ENCODE measurements at places on chromosomes 1 and 21.
A peak's percentile ranks its signal among the peaks of the same experiment; 100 is the strongest.

- no peak for DNase-seq
Measured at GRCh38 chr1:26335774-26336476, 18.0 kb downstream of the CRYBG2 start.

GRCh38 chr1:214566158-214567104 lies 15.0 kb upstream of the PTPN14 start:
- no peak for DNase-seq

DNA sequence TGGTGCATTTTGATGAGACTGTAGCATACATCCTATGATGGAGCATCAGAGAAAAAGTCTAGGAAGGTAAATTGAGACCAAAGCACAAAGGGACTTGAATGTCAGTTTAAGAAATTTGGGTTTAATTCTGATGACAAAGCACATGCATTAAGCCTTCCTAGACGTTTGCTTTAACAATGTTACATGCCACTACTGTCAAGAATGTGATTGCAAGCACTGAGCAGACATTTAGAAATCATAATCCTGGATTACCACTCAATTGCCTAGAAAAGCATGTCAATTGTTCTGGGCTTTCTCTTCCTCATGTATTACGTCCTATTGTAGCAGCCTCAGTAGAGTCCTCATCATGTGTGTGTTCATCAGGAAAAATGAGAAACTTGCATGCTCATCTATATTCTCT lies 117.1 kb downstream of the ZNF281 start:
- DNase-seq = no peak

DNA sequence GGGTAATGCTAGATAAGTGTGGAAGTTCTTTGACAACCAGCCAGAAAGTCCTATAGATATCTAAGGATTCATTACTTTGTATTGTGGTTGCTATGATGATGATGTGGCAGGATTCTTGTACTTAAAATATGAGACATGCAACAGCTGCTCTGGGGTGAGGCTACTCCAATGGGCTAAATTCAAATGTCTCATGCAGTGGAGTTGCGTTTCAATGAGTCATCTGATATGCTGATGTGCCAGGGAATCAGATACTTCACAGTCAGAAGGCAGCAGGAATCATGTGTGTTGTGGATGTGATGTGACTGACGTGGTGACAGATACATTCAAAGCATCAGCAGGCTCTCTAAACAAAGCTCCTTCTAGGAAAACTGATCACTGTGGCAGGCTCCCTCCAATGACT lies 66.5 kb downstream of the TSEN15 start:
- no peak for DNase-seq

DNA sequence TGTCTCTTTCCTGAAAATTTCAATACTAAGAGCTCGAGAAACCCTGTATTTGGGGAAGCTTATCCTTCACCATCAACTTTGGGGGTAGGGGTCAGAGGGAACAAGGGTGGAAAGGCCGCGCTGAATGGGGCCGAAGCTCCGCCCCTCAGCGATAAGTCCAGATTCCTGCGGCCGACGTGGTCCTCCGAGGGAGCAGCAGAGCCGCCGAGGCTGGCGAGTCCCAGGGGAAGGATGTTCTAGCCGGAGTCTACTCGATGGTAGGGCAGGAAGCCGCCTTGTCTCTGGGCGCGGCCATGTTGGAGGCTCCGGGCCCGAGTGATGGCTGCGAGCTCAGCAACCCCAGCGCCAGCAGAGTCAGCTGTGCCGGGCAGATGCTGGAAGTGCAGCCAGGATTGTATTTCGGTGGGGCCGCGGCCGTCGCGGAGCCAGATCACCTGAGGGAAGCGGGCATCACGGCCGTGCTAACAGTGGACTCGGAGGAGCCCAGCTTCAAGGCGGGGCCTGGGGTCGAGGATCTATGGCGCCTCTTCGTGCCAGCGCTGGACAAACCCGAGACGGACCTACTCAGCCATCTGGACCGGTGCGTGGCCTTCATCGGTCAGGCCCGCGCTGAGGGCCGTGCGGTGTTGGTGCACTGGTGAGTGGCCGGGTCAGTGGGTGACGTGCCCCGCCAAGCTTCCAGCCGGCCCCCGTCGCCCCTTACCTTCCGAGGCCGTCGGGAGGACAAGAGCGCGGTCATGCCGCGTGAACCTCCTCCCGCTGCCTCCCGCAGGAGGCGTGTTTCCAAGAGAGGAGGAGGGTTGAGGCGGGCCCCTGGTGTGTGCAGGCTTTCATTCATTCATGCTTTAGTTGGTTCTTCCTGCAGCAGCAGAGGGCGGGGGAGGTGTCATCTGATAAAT lies at the start of gene DUSP12:
DUSP12 (plus strand) TSS at position 278 of the 899 bp plus-strand sequence; CDS start at position 294, 16 bp downstream.
- DNase-seq = peak; percentile 80

GRCh38 chr1:154741327-154741726 lies 128.8 kb downstream of the KCNN3 start:
- no peak for DNase-seq

- DNase-seq = no peak
Measured at GRCh38 chr1:223737342-223737741, 25.0 kb downstream of the CAPN2 start.

DNA sequence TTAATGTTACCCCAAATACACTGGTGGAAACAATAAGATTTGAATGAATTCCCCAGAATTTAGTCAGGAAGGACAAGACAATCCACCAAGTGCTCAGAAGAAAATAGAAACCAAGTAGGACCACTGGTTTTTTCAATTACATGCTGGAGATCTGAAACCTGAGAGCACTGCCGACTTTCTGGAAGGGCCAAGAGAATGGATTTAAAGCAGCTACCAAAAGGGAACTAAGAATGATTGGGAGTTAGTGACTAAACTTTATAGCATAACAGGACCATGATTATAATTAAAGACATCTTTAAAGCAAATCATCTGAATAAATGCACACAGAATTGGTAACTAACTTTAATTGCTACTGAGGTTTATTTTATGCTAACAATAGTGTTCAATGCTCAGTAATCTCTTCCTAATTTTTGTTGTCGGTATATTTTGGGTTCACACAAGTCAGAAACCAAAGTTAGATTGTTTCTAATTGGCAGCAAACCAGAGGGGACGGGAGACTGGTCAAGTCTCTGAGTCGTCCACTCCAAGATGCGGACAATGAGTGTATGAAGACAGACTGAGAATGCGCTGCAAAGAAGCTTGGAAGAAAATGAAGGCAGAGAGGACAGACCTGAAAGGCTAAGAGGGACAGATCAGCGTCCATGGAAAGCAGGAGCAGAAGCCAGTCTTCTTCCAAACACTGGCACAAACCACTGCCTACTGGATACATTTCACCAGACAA lies 2.3 kb upstream of the RGS13 start:
- no peak for DNase-seq

DNA sequence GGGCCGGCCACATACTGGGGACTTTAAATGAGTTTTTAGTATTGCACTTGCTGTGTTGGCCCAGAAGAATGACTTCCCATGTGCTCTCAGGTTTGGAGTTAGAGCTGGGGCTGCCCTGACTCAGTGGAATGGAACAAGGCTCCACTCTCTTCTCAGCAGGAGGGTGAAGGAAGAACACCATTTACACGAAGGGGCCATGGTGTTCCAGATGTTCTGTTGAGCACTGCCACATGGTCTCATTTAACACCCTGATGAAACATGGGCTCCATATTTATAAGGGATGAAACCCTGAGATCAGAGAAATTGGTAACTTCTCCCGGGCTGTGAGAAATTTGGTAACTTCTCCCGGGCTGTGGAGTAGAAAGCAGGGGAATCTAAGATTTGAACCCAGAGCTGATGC lies 5.8 kb downstream of the PYCR2 start:
- DNase-seq = no peak

DNA sequence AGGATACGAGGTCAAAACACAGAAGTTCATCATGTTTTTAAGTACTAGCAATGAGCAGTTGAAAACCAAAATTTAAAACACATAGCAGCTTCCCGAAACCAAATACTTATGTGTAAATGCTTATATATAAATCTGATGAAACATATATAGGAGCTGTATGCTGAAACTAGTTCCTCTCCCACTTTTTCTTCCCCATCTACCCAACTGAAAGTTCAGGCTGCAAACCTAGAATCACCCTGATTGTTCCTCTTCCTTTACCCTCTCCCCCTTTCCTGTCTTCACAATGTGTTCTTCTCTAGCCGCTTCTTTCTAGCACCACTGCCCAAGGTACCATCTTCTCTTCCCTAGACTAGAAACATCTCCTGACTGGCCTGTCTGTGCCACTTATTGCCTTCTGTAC lies 90.6 kb downstream of the ST3GAL3 start:
- no peak for DNase-seq

DNA sequence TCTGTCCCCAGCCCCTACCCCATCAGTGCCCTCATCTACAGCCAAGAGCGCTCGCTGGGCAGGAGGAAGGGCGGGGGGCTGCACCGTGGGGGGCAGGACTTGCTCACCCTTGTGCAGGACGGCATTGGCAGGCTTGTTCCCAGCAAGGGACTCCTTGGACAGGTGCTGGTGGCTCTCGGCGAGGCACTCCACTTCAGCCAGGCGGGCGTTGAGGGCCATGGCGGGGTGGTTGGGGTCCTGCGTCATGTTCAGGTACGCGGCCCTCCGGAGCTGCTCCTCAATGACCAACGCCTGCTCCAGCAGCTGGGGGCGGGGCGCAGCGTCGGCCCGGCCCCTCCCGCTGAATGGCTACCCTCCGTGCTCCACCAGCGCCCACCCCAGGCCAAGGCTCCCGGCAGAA lies 64.0 kb downstream of the KCNAB2 start:
- no peak for DNase-seq

- no peak for DNase-seq
Measured at GRCh38 chr21:33781121-33781520, 134.5 kb downstream of the ATP5PO start.

DNA sequence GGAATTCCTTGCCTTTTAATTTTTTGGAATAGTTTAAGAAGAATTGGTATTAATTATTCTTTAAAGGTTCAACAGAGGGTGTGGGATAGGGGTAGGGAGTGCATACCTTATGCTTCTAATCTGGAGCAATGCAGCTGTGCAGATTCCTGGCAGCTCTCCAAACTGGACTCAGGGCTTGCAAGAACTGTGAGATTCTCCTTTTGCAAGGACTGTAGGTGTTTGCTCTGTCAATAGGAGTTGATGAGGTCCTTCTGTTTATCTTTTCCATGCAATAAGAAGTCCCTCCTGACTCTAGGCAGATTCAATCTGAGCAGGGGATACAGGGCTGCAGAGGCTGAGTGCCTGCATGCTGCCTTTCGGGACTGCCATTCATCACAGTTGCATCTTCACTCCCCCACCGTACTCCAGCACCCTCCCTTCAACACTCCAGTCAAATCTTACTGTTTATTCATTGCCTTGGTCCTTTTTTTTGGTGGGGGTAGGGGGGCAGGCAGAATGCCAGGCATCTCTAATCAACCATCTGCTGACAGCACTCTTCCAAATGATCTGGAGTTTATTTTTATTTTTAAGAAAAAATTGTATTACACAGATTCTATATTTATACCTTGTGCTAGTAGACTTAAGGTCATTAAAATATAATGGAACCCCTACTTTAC lies 122.3 kb downstream of the DISC1 start:
- no peak for DNase-seq

DNA sequence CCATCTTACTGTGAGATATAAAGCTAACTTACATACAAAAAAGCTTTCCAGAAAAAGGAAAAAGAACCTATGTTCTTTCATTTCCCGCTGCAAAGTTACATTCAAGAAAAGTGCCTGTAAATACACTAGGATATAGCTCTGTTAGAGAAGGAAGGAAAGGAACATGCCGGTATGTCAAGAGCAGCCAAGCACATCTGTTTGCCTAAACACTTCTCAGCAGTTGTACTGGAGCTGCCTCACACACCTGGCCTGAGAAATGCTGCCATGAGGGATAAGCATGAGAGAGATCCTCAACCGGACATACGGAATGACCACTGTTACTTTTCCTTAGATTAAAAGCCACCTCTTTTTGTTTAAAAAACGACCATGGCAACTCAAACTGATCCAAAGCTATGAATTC lies 189.7 kb downstream of the RERE start:
- no peak for DNase-seq

GRCh38 chr1:79652426-79652825 lies 645.9 kb upstream of the ADGRL4 start:
- no peak for DNase-seq

DNA sequence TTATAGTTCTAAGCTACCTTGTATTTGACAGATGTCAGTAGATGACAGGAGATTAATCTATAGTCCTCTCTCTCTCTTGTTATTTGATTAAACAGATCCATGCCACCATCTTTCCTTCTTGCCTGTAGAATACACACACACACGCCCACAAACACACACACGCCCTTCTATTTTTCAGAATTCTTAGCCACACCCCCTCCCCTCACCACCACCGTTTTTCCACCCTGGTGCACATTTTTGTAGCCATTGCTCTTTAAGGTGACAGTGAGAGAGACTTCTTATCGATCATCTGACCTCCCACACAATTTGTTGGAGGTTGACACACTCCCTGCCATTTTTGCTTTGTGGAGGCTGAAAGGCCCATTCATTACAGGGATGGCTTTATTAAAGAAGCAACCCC lies 123.2 kb downstream of the NTNG1 start:
- DNase-seq = no peak

DNA sequence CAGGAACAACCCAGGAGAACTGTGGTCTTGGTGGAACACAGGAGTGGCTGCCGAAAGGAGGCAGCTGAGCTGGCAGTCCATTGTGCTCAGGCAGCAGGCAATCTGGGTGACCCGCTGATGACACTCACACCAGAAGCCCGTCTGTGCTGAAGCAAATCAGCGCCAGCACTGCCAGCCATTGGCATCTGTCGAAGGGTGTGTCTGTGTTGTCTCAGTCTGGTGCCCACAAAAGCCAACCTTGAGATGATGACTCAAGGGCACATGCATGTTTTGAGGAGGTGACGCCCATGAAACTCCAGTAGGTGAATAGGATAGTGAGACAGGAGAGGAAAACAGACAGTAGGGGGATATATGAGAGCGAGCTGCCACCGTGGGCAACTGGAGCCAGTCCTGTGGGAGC lies 167.3 kb downstream of the KAZN start:
- no peak for DNase-seq

DNA sequence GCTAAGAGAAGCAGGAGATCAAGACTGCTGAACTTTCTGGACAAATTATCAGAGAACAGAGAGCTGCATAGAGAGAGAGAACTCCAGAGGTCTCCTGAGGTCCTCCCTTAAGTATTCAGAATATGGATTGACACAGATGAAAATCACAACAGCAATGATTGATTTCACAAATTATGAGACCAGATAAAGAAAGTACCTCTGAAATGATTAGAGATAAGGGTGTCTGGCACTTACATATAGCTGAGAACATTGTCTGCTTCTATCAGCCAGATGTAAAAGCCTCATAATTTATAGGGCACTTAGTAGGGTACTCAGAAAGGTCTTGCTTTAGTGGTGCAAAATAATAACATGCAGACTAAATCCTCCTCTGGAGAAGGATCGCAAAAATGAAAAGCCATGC lies 1301.8 kb downstream of the BRINP3 start:
- no peak for DNase-seq

- DNase-seq = no peak
Measured at GRCh38 chr1:58895082-58895481, 111.2 kb upstream of the JUN start.

All from stimulated activated CD8-positive, alpha-beta memory T cell treated with anti-CD3 and anti-CD28 coated beads, Interleukin-7, amount 100 ng/mL, for 4 hours (primary cell).